ENCODE measurements at places on chromosomes 1 and 21.
A peak's percentile ranks its signal among the peaks of the same experiment; 100 is the strongest.

DNA sequence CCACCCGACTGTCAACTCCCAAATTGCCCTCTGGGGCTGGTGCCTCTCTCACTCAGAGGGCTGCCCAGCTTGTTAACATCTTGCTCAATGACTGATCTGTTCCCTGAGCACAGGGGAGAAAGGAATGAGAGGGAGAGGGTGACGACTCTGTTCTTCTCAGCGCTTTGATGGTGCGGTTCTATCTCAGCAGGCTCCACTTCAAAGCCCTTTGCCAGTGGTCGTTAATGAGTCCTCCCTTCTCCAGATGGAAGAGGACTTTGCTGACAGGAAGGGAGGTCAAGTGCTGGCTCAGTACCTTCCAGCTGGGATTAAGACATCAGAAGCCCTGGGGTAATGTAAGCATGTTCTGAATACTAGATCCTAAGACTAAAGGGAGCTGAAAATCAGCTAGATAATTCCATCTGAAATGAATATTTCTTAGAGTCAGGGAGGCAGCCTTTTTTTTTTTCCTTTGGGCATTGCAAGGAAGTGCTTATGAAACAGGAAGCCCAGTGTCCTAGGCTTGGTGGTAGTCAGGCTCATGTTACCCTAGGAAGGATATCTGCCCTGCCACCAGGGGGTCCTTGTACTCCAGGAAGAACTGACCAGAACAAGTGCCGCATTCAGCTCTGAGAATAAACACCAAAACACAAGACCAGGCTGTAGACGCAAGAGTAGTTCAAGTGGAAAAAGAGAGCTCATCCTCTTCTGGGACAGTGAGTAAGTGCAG is 4.7 kb downstream of the FMOD start:
- no peak for DNase-seq

DNA sequence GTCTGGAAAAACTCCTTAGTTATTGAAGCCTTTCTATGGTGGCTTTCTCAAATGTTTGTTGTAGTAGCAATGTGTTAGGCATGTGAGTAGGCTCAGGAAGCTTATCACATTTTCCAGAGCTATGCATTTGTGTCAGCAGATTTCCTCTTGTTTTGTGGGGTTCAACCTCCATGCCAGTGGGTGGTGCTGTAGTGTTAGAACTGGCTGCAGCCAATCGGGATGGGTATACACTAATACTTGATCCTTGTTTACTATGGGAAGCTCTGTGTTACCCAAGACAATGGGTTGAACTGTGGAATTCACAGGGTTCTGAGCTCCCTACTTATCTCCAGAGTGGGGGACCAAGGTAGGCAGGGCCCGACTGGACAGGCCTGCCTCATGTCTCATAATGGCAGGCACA is 348.5 kb upstream of the ADAMTS5 start:
- no peak for DNase-seq

DNA sequence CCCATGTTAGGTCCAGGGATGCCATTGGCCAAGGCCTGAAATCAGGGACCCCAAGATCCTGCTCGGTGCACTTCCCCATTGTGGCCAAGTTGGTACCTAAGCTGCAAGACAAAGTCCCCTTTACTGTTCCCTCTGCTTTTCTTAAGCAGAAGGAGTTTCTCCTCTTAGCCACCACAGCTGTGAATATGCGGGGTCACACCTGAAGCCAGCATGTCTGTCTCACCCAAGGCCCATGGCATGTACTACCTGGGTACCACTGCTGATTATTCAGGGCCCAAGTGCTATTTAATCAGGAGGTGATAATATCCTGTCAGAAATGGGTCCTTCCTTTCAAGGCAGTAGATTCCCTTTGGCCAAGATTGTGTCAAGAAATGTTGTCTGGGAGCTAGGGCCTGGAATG is 133.9 kb upstream of the DNAH14 start:
- no peak for DNase-seq

DNA sequence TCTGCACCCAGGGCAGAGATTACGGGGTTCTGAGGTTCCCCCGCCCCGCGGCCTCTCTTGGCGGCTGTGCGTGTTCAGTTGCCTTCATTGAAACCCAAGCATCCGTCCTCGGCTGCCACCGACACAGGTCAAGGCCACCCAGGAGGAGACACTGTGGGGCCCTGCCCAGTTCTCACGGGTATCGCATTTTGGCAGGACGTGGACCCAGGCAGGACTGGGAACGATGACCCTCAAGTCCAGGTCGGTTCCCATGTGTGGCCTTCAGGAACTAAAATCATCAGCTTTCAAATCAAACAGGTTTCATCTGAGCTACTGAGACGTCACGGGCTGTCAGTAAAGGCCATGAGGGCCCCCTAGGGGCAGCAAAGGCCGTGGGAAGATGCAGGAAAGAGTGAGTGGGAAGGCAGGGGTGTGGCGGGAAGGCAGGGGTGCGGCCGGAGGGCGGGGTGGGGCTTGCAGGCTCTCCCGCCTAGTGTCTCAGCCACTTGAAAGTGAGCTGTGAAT is 7.0 kb upstream of the C1orf174 start:
- no peak for DNase-seq

DNA sequence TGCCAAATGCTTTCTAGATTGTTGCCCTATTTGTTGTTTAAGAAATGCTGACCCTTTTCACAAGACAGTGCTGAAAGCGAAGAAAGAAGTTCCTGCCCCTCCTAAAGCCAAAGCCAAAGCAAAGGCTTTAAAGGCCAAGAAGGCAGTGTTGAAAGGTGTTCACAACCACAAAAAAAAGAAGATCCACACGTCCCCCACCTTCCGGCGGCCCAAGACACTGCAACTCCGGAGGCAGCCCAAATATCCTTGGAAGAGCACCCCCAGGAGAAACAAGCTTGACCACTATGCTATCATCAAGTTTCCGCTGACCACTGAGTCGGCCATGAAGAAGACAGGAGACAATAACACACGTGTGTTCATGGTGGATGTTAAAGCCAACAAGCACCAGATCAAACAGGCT is 55.7 kb downstream of the PSMG1 start:
- DNase-seq: no peak

GRCh38 chr1:218711001-218711400 is 365.9 kb downstream of the TGFB2 start:
- DNase-seq: no peak

- DNase-seq: no peak
These were observed 52.2 kb downstream of the KIRREL1 start for GRCh38 chr1:158045639-158046038.

GRCh38 chr1:170967042-170967910 is 31.9 kb downstream of the MROH9 start:
- DNase-seq: no peak

GRCh38 chr1:245604979-245605378 is 450.2 kb downstream of the KIF26B start:
- DNase-seq: no peak

DNA sequence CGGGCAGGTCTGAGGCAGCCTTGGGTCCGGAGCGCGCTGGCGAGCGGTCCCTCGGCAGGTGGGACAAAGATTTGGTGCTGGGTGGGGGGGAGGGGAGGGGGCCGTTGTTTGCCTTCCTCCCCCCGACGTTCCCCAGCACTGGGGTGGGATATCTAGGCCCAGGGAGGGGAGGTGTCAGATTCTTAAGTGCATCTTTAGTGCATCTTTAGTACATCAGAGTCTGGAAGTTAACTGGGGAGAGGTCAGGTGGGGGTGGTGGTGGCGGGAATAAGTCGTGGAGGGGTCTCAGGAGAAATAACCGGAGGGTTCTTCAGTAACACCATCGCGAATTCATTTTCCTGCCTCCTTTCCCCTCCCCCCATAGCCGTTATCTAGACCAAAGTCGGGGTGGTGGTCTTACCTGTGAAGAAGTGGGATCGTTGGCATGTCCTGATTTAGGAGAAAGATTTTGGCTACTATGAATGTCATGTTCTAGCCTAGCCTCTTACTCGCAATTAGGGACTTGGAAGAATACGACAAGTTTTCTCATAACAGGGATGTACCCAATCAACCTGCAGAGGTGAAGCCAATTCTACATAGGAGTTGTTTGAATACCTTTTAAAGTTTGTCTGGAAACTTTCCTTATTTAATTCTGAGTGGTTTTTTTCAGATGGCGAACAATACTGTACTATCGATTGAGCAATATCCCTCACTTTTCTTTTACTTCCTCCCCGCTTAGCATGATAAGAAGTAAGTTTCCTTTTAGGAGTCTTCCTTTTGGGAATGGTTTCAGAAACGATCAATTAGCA is 886 bp downstream of the ZMYM4 start:
- DNase-seq: no peak

DNA sequence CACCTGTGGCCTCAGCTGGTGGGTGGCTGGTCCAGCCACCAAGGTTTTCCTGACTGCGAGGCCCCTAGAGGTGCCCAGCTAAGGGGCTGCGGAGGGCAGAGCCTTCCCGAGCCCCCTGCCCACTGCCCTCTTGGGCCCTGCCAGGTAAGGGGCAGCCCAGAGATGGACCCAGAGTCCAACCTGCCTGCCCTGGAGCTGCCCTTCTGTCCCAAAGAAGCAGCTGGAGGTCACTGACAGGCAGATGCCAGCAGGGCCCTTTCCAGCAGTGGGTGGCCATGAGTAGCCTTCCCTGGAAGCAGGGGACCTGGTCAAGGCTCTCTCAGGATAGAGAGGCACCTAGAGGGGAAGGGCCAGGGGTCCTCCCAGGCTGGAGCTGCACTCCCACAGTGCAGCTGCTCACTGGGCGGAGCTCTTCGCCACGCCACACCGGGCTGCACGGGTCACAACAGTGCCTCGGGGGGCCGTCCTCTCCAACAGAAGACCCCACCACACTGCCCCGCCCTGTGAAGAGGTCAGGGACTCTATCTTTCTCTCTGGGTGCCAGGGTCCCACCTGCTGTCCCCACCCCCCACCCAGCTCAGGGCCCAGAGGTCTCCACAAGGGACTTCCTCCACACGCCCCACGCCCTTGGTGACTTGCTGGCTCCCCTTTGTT is 10.9 kb upstream of the GNB1 start:
- no peak for DNase-seq

DNA sequence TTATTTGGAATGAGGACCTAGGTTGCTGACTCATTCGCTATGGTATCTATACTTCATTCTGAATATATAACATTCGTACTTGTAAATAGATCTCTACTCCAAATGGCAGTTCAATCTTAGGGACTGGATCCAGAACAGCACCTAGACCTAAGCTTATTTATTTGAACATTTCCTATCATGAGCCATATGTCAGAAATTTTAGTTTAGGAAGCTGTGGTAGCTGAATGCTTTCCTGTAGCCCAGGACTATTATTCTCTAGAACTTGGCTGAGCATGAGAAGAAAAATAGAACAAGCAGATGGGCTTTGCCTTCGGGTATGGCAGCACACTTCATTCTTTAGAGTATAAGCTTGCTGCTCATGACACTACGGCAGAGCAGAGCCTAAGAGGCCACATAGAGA is 1114.4 kb upstream of the B3GALT2 start:
- no peak for DNase-seq

- DNase-seq: peak; percentile 77
These were observed 1.7 kb upstream of the NADK start for GRCh38 chr1:1779691-1780597.

GRCh38 chr1:156123356-156124196 is 9.1 kb downstream of the LMNA start:
- peak; percentile 65 for DNase-seq

DNA sequence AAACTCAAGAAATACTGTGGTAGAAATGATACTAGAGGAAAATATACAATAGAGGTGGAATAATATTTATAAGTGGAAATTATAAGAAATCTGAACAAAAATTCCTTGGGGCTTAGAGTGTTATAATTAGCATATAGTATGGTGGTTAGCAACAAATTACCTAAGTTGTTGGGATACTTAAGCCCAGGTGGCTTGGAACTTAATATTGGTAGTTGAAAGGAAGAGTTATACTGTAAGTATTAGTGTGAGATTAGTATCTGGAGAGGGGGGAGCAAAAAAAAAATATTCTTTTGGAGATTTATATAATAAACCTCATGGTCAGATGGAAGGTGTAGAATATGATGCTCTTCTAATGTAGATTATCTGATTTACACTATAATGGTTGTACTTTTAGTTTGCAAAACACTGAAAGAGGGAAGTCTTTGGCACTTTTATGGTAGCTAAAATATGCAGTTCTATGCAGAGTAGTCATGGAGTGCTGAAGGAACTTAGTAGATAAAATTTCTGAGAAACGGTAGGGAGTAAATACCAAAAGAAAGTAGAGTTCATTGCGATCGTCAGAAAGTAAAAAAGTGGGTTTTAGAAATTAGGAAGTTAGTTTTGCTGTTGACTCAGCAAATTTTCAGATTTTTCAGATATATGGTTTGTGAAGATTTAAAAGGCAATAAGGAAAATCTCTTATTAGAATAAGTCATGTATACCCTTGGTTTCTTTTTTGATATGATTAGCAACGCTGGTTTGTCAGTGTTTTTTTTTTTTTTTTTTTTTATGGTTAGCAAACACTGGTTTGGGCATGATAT is 45.7 kb downstream of the MTF2 start:
- DNase-seq: no peak

DNA sequence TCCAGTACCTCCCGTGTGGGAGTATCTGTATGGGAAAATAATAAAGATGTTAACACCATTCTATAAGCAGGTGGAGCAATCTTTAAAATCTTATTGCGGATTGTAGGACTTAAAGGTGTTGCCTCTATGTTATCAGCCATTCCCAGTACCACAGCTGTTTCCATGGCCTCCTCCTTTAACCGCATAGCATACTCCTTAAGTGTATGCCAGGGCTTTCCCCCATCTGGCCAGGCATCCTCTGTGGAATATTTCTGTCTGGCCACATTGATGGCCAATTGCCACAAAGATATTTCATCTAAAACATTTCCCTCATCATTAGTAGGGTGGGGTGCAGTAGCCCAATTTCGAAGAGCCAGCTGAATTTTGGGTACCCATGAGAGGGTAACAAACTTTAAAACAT is 7.3 kb upstream of the STUM start:
- DNase-seq: no peak

DNA sequence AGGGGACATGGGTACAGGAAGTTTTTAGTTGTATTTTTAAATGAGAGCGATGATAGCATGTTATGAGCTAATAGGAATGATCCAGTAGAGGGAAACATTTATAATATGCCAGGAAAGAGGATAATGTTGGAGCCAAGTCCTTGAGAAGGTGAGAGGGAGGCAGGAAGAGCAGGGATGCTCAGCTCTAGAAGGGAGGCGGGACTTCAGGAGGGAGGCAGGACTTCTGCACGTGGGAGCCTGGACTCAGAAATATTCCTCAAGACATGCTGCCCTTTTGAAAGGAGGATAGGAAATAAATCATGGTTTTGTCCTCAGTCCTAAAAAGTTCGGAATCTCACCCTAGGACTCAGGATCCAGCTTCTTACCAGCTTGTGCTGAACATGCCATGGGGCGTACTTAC is 5.9 kb downstream of the ADARB1 start:
- no peak for DNase-seq

- DNase-seq: no peak
These were observed 370.1 kb upstream of the NR5A2 start for GRCh38 chr1:199657449-199657848.

- DNase-seq: no peak
These were observed 121.1 kb downstream of the FOXD2 start for GRCh38 chr1:47558601-47559593.

DNA sequence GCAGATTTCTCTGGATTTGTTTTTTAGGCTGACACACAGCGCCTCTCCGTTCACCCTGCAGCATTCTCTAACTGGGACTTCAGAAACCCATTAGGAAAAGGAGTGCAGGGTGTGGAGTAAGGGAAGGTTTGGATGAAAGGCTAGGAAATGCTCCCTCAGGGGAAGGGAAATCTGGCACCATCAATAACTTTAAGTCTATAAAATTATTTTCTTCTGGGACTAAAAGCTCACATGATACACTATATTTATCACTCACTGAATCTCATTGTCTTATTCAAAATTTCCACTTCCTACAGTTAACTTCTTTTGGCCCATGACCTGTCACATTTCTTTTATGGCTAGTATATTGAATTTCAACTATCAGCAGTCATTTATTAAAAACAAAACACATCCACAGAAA is 45.8 kb upstream of the HLX start:
- no peak for DNase-seq

GRCh38 chr1:185279571-185279970 is 37.5 kb downstream of the IVNS1ABP start:
- no peak for DNase-seq
